ENCODE measurements at places on chromosomes 1 and 21.

DNA sequence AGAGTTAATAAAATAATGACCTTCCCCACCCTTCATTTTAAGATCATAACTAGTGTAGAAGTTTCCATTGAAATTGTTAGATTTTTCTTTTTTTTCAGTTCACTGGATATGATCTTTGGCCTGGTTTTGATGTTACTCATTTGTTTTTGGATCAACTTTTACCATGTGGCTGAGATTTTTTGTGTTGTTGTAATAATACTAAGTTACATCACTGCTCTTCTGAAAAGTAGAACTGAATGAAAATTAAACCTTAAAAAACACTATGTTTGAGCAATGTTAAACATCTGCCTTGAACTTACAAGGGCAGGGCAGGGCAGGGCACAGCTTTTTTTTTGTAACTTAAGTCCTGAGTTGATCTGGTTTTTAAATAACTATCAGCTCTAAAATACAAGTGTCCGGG is 204.8 kb upstream of the ADAMTS5 start:
- no peak for DNase-seq

DNA sequence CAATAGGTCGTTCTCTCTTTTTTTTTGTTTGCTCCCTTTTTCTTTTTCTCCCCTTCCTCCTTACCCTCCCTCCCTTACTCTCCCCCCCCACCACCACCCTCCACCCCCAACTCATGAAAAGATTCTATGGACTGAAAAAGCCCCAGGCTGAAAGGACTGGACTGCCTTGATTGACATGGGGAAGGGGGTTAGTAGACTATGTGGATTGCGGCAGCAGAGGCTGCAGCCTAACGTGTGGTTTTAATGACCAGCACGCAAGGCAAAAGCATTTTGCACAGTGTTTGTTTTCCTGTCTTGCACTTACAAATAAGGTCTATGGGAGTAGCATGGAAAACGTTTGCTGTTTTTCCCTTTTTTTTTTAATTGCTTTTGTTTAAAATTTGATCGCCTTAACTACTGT is 5.5 kb downstream of the ZBTB18 start:
- DNase-seq: no peak

GRCh38 chr1:24898909-24899439 is 31.1 kb downstream of the RUNX3 start:
- no peak for DNase-seq

DNA sequence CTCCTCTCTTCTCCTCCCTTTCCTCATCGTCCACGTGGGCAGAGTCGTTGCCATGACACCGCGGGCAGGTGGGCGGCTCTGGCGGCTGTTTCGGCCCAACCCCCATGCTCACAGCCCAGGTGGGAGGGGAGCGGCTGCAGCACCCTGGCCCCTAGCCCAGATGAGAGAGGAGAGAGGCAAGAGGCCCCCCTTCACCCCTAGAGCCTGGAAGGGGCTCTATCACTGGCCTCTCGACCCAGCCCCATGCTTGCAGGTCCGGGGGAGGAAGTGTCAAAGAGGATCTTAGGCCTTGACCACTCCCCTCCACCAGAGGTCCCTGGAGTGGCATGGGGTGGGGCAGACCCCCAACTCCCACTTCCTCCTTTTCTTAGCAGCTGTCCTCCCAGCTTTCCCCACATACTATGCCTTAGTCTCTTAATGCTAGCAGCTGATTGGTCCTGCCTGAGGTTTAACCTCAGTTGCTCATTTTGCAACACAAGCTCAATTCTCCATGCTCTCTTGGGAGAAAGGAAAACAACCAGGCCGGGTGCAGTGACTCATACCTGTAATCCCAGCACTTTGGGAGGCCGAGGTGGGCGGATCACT is 10.4 kb downstream of the DLGAP3 start:
- DNase-seq: no peak

- no peak for DNase-seq
Measured at GRCh38 chr1:229086091-229086490, 184.8 kb upstream of the RAB4A start.

GRCh38 chr1:2275796-2276536 is 47.8 kb downstream of the SKI start:
- DNase-seq: no peak

DNA sequence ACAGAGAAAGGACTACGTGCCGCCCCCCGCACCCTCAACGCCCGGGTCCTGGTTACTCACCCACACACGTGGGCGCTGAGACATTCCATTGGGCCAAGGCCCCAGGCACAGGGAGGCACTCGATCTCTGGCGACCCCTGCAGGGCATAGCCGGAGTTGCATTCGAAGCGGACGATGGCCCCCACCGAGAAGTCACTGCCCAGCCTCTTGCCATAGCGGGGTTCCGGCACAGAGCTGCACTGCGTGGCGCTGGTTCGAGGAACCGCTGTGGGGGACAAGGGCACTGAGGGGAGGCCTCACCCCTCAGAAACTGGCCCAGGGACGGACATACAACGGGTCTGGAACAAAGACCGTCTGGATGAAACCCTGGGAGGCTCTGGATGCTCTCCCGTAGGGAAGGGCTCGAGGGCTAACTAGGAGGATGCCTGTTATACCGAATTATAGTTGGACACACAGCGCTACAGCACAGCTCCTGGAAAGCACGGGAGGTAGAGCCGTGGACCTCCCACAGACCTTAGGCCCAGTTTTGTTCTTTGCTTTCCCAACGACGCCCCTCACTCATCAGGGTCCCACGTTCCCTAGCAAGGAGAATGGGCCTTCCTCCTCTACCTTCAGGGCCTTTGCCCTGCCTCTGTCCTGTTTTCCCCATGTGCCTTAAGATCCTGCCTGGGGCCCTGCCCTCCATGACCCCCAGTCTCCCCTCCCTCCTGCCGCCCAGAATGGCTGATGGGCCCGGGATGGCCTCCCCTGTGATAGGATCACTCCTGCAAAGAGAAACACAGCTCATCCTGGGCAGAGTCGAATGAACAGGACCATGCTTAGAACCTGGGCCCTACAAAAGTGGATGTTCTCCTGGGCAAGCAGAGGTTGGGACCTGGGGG is 152.8 kb downstream of the ZSCAN20 start:
- DNase-seq: no peak

- no peak for DNase-seq
Measured at GRCh38 chr1:207789792-207790787, 38.2 kb downstream of the CD46 start.

- no peak for DNase-seq
Measured at GRCh38 chr1:15331180-15331579, 78.5 kb upstream of the EFHD2 start.

- no peak for DNase-seq
Measured at GRCh38 chr1:202586018-202586821, 124.0 kb downstream of the SYT2 start.

- DNase-seq: no peak
Measured at GRCh38 chr1:201096041-201096461, 16.2 kb downstream of the CACNA1S start.

GRCh38 chr1:211842518-211842917 is 12.0 kb upstream of the LPGAT1 start:
- DNase-seq: no peak

GRCh38 chr1:246724731-246725095 is 504 bp downstream of the SCCPDH start:
- no peak for DNase-seq

DNA sequence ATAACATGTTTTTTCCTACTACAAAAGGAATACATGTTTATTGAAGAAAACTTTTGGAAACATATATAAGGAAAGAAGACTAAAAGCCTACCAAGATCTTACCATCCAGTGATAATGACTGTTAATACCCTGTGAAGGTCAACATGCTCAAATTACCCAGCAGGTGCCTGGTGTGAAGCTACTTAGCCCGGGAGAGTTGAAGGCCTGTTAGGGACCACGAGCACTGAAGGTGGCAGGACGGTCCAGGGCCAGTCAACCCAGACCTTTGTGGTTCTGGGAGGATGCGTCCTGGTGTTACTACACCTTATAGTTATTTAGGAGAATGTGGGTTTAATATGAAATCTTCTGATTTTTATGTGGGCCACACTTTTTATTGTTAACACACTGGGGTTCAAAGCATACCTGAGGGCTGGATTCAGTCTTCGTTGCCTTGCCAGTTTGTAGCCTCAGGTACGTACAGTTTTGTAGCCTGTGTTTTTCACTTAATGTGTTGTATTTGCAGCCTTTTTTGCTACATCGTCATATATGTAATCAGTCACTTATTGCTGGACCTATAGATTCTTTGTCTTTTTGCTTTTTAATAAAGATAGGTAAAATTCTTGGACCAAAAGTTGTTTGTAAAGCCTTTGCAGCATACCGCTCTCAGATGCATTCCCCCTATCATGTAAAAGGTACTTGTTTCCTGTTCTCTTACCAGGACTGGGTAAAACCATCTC is 9.8 kb downstream of the ITSN1 start:
- DNase-seq: no peak

DNA sequence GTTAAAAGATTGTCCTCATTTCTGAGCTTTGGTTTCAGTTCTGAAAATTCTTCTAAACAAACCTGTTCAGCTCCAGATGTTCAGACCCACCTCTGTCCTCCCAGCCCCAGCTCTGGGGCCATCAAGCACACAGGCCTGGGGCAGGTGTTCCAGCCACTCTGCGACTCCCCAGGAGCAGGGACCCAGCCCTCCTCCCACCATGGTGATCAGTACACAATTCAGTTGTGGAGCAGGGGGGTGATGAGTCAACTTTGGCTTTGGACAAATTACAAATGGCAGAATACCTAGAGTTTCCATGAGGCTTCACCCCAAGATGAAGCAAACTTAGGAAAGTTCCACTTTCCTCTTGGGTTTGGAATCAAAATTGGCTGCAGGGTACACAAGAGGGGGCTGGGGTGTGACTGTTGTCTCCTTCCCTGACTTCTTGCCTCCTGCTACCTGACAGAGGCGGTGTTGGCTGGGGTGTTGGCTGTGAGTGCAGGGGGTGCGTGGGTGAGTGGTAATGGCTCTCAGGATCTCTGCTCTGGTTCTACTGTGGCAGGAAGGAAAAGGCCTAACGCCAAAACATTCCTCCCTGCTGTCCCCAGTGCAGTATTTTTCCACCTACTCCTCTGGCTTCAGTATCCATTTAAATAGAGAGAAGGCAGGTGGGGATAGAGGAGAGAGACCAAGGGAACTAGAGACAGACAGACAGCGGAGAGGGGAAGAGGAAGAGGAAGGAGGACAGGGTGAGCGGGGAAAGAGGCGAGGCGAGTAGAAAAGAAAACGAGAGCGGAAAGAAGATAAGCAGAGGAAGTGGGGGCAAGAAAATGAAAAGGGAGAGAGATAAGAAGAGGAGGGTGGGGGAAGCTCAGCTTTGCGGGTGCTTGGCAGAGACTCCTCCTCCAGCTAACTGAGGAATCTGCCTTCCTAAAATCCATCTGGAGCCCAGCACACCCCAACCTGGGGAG is 20.6 kb upstream of the LRRN2 start:
- DNase-seq: no peak

- no peak for DNase-seq
Measured at GRCh38 chr21:36450511-36450910, 29.4 kb downstream of the CLDN14 start.

- no peak for DNase-seq
Measured at GRCh38 chr1:30852026-30852425, 56.5 kb downstream of the SDC3 start.

DNA sequence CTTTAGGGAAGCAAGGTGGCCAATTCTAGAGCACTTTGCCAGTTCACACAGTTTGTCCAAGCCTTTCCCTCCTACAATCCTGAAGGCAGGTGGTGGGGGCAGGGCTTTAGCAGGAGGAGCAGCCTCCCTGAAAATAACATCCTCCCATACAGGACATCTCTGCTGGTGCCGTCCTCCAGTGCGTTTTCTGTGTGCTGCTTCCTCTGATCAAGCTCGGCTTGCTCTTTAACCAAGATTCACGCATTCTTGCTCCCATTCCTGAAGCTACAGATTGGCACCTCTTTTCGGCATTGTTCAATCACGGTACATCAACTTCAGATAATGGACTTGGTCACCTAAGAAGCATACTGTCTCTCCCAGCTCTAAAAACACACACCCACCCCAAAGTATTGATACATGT is 7.5 kb upstream of the DPT start:
- no peak for DNase-seq

GRCh38 chr1:24279590-24280232 is 39.4 kb upstream of the GRHL3 start:
- DNase-seq: no peak

DNA sequence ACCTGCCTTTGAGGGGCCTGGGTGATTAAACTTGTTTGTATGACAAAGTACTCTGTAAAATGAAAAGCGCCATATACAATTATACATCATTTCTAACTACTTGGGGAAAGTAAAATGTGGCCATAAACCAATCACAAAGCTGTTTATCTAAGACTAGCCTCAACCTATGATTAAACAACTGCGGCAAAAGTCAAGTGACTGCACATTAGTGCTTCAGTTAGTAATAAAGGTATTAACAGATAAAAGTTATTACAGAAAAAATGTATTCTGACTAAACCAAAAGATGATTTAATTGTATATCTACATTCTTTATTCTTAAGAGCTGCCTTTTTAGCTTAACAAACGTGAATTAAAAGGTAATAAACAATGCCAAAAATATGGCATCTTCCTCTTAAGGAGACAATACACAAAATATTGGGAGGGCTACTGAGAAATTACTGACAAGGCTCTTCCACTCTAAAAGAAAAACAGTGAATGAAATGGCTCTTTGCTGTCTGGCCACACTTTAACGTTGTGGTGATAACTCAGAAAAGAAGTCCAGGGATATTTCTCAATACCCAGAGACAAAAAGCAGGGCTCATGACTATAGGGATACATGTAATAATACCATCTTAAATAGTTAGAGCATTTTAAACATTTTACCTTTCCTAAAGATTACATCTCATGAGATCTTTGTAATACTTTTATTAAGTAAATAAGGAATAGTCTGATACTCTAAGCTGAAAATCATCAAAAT is 8.6 kb downstream of the ARHGAP29 start:
- no peak for DNase-seq

- no peak for DNase-seq
Measured at GRCh38 chr1:242813490-242814091, 289.1 kb upstream of the PLD5 start.

DNA sequence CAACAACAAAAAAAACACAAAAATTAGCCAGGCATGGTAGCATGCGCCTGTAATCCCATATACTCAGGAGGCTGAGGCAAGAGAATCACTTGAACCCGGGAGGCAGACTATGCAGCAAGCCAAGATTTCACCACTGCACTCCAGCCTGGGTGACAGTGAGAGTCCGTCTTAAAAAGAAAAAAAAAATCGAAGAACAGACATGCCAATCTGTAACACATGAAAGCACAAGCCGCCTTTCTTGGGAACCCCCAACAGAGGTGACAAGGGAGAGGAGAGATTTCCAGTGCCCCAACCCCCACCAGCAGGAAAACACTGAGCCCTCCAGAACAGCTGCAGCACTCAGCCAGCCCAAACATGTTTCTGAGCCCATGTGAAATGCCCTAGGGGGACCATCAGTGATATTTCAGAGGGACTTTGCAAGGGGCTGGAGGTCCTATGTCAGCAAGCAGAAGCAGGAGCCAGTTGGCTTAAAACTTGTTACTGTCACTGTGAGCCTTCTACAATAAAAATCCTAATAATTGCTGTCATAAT is 14.2 kb upstream of the EFNA1 start:
- DNase-seq: no peak

Data from activated naive CD4-positive, alpha-beta T cell (primary cell).